Smooth muscle cell of the coronary artery (primary cell): ENCODE measurements at places on chromosomes 3 and 15. TPM values are rescaled to one million over a fixed set of nuclear protein-coding genes. Genes with fewer than 3 reads are reported as not detected.

Gene ERICH6
- total RNA-seq = 0.08 TPM in 1 of 2 replicates, not detected in the other

Gene PARP3
- 14.6 and 26.6 TPM in 2 replicates for total RNA-seq

Gene DTWD1
- total RNA-seq = 16.5 and 29.6 TPM in 2 replicates

Gene TPRG1
- total RNA-seq = 0.15 and 8.9 TPM in 2 replicates

Gene SPATA12
- total RNA-seq = under 0.01 and 0.23 TPM in 2 replicates

Gene CHRNA3
- total RNA-seq = not detected in 2 replicates

Gene KLHL40
- total RNA-seq = not detected in 2 replicates

Gene EPHA6
- not detected in 2 replicates for total RNA-seq

Gene CFAP100
- not detected in 2 replicates for total RNA-seq
